ENCODE measurements at places on chromosomes 16 and 17.

DNA sequence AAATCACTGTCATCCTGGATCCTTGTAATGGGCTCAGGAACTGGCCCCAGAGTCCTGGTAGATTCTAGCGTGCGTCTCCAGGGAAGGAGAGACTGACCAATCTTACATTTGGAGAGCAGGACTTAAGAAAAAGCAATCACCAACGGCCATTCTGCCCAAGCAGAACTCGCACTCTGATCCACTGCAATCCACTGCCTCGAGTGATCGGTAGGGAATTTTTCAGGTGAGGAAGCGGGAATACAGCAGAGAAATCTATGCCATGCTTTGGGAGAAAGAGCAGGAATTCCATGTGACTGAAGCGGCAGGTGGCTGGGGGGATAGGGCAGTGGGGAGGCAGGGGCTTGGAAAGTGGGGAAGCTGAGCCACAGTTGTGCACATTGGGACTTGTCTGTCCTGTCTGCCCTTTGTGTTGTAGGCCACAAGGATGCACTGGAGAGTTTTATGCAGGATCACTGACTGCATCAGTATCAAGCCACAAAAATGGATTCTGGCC is 143.9 kb upstream of the HS3ST2 start:
- no peak for DNase-seq

GRCh38 chr16:12539185-12539929 is 264.3 kb downstream of the CPPED1 start:
- no peak for DNase-seq

- no peak for DNase-seq
These were observed 30.7 kb downstream of the HIC1 start for GRCh38 chr17:2085648-2085949.

- no peak for DNase-seq
These were observed 40.5 kb downstream of the ANKRD11 start for GRCh38 chr16:89449726-89450335.

DNA sequence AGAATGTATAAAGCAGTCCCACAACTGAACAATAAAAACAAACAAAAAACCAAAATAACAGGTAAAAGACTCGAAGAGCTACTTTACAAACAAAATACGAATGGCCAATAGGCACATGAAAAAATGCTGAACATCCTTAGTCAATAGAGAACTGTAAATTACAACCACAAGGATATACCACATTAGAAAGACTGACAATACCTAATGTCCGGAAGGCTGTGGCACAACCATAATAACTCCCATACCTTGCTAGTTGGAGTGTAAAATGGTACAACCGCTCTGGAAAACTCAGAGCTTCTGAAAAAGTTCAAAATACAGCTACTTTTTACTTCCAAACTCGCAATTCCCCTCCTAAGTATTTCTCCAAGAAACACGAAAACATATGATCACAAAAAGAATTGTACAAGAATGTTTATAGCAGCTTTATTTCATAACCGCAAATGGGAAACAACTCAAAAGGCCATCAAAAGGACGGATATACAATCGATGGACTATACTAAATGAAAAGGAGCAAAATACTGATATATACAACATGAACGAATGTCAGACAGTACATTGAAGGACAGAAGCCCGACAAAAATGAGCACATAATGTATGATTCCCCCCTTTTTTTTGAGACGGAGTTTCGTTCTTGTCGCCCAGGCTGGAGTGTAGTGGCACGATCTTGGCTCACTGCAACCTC is 2.3 kb downstream of the TP53 start:
- DNase-seq, result no peak

DNA sequence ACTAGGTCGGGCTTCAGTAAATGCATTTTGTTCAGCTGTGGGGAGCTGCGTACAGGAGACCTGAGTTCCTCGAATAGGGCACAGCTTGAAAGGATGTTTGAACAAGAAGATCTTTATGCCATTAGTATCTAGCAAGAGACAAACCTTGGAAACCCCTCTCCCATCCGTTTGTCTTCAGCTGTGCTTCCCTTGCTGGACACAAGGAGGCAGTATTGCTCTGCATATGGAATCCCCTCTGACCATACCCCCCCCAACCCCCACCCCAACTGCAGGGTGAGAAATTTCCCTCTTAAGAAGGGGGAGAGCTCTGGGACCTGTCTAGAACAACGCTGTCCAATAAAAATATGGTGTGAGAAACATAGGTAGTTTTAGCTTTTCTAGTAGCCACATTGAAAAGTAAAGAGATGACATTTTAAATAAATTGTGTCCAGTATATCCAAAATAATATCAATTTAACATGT is 1.6 kb downstream of the MRM1 start:
- no peak for DNase-seq

DNA sequence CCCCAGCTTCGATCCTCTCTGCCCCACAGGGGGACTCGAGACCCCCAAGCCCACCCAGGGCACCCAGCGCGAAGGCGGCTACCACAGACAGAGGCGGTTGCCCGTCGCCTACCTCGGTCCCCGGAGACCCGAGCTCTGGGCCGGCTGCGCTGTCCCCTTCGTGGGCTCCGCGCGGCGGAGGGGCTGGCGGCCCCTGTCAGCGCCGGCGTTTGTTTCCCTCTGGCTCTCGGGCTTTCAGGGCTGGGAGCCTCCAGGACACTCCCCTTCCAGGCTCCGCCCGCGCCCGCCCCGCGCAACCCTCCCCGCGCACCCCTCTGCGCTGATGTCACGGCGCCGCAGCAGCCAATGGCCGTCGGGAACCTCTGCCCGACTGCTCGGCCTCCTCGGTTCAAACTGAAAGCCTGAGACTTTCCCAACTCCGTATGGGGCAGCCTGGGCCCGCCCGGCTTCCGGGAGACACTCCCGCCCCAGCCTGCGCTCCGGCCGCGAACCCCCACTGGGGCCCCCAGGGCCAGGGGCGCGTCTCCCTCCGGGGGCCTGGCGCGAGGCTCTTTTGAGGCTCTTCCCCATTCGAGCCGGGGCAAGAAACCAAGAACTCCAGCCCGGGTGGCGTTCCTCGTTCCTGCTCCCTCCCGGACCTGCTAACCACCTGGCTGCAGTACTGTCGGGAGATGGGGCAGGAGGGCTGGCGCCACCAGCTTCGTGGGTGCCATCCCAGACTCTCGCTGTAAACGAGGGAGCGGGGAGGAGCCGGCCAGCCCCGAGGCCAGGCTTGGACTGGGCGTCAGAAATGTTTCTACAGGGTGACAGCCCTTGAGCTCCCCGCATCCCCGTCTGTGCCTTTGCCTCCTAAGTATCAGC is at the start of gene CDC42EP4:
Gene CDC42EP4, minus strand, starts transcription at position 221 of the 861 bp plus-strand sequence. CDS start 25,501 bp downstream, outside the sequence.
- peak; percentile 70 for DNase-seq

- no peak for DNase-seq
These were observed 9.7 kb downstream of the SPNS3 start for GRCh38 chr17:4443476-4443875.

DNA sequence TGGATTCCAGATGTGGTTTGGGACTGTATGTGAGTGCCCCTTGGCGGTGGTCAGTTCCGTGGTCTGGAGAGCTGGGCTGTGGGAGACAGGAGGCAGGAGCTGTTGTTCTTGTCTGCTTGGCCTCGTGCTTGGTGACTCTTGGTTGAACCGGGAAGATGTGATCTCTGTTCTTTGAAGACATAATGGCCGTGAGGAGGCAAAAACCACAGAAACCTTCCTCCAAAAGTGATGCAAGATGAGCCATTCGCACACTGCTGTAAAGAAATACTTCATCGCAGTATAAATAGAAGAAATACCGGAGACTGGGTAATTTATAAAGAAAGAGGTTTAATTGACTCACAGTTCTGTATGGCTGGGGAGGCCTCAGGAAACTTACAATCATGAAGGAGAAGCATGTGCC is 128.8 kb downstream of the RAP1GAP2 start:
- no peak for DNase-seq

- no peak for DNase-seq
These were observed 1.9 kb upstream of the HSF4 start for GRCh38 chr16:67162506-67163163.

GRCh38 chr17:45640141-45640850 is 143.8 kb upstream of the CRHR1 start:
- DNase-seq, result peak; percentile 50

- peak; percentile 91 for DNase-seq
These were observed 4.5 kb upstream of the SGCA start for GRCh38 chr17:50161023-50161910.

- DNase-seq, result no peak
These were observed 11.1 kb upstream of the CCDC154 start for GRCh38 chr16:1455190-1456171.

- no peak for DNase-seq
These were observed 57.1 kb downstream of the BRIP1 start for GRCh38 chr17:61806081-61806828.

- peak; percentile 66 for DNase-seq
These were observed 1.4 kb downstream of the PRAC2 start for GRCh38 chr17:48724251-48725003.

DNA sequence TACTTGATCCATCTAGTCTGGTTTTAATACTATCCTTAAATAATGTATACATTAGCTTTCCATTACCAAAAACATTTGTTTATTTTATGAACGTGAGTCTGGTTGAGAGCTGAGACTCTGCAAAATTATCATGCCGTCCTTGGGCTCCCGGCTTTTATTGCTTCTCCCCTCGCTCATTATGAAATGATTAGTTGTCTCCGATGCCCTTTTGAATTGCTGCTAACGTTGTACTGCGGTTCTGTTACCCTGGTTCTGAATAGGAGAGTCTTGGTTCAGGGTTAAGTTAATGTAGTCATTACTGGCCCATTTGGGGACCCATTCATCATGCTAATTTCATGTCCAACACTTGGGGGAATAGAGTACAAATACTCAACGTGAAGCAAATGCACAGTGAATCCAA is 12.8 kb downstream of the XYLT1 start:
- DNase-seq, result no peak

DNA sequence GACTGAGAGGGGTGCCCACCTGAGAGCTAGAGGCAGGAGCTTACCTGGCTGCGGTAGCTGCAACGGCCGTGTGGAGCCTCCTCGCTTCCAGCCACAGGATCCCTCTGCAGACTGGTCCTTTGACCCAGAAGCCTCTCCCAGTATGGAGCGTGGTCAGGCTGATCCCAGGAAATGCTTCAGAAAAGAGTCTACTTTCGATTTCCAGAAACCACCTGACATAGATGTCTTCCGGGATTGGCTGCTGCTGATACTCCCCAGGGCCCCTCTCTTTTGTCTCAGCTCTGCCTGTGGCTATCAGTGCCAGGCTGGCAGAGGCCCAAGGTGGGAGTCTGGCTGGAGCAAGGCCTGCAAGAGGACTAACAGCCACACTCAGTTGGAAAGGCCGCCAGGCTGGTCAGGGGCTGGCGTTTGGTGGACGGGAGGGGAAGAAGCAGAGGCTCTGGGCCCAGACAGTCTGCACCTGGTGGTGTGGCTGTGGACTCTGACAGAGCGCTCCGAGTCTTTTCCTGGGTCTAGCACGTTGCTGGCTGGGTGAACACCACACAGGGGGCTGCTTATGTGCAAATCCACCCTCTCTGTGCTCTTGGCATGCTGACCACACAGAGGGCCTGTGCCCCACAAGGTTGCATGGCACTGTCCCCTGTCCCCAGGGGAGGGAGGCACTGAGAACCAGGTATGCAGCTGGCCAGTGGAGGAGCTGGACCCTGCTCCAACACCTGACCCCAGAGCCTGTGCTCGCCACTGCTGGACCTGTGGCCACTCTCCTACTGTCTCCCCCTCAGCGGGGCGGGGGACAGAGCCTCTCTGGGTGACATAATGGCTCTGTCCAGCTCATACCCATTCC is at the start of gene LGALS3BP:
Gene LGALS3BP, minus strand, starts transcription at position 144 of the 844 bp plus-strand sequence. CDS start 2,732 bp downstream, outside the sequence.
- no peak for DNase-seq

DNA sequence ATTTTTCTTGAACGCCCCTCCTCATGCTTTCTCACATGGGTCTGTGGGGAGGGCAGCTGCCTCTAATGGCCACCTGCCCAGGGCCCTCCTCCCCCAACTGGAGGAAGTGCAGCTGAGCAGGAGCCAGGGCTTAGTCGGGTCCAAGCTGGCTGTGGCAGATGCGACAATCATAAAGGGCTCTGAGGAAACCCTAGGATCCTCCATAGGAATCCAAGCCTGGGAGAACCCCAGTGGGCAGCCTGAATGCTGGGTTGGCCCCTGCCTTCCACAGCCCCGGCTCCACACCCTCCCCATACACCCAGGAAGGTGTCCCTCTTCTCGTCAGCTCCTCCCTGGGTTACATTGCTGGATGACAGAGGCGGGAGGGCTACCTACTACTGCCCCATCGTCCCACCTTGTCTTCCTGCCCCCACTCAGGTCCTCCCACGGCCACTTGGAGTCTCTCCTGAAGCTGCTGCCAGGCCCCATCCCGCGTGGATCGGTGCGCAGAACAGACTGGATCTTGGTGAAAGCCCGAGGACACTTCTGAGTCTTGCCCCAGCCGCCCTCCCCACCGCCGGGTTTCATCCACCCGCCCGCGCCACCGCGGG is 15.6 kb upstream of the CBFB start:
- no peak for DNase-seq

DNA sequence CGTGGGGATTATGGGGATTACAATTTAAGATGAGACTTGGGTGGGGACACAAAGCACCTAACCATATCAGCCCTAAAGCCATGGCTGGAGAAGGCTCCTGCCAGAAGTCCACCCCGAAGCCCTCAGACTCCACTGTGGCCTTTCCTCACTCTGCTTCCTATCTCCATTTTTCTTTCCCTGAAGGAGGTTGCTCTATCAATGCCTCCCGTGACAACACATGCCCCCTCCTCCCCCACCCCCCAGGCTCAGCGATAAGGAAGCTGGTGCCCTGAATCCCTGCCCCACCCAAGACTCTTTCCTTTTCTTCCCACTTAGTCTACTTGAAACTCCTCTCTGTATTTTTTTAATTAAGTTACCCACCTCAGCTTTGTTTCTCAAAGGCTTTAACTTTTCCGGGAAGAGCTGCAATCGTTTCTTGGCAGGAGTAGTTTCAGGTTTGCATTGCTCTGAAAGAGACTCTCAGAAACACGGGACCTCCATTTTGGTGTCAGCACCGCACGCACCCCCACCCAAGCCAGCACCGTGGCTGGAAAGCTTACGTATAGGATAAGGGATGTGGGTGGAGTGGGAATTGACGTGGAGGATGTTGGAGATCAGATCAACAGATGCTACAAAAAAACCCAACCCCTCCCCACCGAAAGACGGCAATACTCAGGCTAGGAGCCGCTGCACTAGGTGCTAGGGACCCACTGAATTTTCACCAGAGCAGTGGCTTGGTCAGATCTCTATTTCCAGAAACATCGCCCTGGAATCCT is 15.2 kb upstream of the CA4 start:
- DNase-seq, result no peak

DNA sequence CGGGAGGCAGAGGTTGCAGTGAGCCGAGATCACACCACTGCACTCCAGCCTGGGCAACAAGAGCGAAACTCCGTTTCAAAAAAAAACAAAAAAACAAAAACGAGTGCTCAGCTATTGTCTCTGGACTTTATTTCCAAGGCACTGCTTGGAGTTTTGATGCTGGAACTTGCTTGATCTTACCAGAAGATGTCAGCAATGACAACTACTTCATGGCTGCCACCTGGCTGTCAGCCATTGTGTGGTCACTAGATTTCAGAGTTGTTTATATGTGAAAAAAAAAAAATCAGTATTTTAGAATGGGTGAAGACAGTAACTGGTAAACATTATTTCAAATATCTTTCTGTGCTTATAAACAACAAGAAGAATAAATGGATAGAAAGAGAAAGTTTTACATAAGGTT is 26.3 kb upstream of the OR4D1 start:
- DNase-seq, result peak; percentile 5
